Stimulated activated CD4-positive, alpha-beta T cell treated with anti-CD3 and anti-CD28 coated beads, Interleukin-2, amount 100 ng/mL, for 48 hours (primary cell): ENCODE measurements at places on chromosomes 7 and 10.

GRCh38 chr10:29535012-29535777, 99.6 kb downstream of the SVIL start:
- DNase-seq, result no peak

- no peak for DNase-seq
Observed at GRCh38 chr10:87816163-87816897, 1.7 kb downstream of the ATAD1 start.

DNA sequence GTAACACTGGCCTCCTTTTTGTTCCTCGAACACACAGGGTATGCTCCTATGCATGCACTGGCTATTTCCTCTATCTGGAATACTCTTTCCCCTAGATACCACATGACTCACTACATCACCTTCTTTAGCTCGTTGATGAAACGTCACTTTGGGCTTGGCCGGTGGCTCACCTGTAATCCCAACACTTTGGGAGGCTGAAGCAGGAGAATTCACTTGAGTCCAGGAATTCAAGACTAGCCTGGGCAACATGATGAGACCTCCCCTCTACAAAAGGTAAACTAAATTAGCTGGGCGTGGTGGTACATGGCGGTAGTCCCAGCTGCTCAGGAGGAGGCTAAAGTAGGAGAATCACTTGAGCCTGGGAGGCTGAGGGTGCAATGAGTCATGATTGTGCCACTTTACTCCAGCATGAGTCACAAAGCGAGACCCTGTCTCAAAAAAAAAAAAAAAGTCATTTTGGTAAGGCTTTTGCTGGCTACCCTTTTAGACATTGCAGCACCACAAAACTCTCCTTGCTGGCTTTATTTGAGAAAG, 14.5 kb downstream of the ANKIB1 start:
- no peak for DNase-seq

DNA sequence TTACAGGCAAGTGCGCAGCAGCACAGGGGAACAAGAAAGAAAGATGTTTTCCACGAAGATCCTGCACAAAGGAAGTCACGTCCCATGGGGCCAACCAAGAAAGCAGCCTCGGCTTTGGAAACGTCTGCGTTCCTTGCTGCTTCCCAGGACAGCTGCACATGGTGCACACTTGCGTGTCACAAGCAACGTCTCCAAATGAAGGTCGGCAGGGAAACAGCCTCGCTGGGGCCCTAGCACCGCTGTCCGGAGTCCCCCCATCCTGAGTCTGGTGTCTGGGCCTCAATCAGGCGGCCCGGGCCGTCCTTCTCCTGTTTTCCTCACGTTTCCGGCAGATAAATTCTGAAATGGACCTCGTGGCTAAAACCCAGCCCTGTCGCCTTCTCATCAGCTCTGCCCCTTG, 206.2 kb downstream of the DIP2C start:
- DNase-seq, result no peak

DNA sequence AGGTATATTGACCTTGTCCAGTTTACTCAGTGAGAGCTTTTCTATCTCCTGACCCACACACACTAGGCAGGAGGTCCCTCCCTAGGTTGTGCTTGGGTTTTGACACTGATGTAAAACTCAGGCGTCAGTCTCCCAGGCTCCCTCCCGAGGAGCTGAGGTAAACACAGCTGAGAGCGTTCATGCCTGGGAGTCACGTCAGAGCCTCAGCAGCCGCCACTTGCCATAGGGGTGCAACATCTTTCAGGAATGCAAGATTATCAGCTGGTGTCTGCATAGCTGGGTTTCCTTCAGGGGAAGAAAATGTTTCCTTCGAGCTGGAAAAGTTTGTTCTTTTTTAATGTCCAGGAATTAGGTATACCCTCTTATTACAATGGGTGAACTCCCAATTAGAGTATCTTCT, 70.6 kb downstream of the FGFR2 start:
- no peak for DNase-seq

DNA sequence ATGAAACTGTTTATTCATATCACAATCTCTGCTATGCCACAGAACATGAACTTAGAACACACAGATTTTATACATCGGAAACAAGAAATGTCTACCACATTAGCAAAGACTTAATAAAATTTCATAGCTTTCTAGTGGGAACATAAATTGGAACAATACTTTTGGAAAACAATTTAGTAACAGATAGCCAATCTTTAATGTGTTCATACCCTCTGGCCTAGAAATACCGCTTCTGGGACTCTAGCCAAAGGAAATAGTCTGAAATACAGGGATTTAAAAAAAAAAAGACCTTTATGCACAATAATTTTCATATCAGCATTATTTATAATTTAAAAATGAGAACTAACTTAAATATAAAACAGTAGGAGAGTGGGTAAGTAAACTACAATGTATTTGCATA, 168.5 kb downstream of the PLXNA4 start:
- no peak for DNase-seq

- DNase-seq, result no peak
Observed at GRCh38 chr7:120123528-120123927, 149.4 kb upstream of the KCND2 start.

DNA sequence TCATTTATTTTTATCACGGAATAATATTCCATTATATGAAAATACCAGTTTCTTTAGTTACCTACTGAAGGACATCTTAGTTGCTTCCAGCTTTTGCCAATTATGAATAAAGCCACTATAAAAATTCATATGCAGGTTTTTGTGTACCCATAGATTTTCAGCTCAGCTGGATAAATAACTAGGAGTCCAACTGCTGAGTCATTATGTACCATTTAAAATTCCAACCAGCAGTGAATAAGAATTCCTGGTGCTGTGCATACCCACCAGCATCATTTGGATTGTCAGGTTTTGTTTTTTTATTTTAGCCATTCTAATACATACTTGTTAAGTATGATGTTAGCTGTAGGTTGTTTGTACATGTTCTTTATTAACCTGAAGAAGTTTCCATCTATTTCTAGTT, 14.5 kb downstream of the FAM24B start:
- no peak for DNase-seq
